HCEC 1CT (cell line): ENCODE measurements at places on chromosomes 4 and X.
A peak's percentile ranks its signal among the peaks of the same experiment; 100 is the strongest.

- DNase-seq, result no peak
These were observed 181.4 kb upstream of the HCCS start for GRCh38 chrX:10929747-10930146.

GRCh38 chrX:147565237-147565636 lies 346.5 kb upstream of the FMR1 start:
- DNase-seq, result peak; percentile 54

- no peak for DNase-seq
These were observed 241.2 kb downstream of the BCOR start for GRCh38 chrX:39856472-39857121.

DNA sequence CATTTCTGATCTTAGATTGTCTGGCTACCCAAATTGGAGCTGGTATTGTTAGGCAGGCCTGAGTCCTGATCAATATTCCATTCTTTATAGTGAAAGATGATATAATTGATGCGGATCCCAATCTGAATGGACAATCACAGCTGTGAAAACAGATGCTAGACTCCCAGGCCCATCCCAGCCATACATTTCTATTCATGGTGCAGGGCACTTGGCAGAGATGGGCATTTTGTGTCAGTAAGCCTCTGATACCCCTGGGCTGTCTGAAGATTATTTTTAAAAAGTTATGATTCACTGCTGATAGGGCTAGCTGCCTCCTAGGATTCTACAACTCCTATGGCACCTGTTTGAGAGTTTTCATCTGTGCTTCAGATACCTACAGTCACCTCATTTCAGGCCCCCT lies 61.2 kb upstream of the TSPAN7 start:
- no peak for DNase-seq

DNA sequence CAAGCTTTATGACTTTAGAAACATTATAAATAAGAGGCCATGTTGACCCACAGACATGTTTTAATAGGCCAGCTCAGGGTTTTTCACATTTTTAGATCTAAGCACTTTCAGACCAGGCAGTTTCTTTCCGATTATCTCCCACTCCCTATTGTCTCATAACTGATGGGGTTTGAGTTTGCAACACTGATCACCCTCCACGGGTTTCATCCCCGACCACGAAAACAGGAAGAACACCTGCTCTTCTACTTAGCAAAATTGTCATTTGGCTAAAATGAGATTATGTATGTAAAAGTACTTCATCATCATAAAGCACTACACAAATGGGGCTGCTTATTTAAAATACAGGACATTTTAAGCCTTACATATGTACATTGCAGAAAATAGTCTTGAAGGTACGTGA lies 407.9 kb downstream of the HNRNPD start:
- DNase-seq, result no peak

DNA sequence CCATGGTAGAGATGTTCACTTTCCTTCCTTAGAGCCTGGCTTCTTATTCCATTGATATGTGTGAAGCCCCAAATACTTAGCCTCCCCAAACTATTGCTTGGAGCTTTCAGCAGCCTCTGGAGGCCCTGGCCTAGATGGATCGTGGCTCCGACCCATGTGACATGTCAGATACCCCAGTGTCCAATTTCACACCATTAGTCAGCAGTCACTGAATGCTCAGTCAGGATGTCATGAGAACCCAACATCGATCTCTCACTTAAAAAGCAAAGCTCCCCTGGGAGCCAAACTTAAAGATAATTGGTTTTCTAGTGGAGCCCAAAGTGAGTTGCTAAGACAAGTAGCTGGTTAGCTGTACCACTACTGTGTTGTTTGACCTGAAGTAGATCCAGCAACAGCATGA lies 41.6 kb upstream of the IGSF1 start:
- DNase-seq, result no peak

- no peak for DNase-seq
These were observed 19.3 kb downstream of the CCDC158 start for GRCh38 chr4:76401654-76402053.

DNA sequence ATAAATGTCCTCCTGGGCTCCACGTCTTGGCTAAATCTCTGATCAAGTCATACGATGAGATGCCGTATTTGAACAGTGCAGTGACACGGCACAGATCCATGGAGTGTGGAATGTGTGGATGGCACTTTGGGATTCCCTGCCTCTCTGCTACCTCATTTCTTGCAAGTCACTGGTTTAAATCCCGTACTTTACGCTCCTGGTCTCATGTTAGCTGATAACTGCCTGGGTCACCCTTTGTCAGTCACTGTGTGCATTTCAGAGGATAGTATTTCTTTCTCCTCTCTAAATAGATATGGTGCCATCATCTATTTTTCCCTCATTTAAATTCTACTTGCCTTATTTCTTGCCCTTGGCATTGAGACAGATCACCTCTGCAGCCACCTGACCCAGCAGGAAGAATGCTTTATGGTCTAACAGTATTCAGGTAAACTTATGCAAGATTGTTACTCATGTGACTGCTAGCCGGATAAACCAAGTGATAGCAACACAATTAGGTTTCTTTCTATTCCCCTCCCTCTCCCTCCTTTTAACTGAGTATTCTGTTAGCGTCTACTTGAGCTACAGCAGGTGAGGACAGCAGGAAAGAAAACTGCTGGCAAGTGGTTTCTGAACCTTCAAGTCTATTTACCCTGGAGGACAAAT lies 2.8 kb downstream of the EGF start:
- DNase-seq, result no peak

GRCh38 chrX:130994671-130995070 lies 63.5 kb upstream of the ARHGAP36 start:
- DNase-seq, result no peak

DNA sequence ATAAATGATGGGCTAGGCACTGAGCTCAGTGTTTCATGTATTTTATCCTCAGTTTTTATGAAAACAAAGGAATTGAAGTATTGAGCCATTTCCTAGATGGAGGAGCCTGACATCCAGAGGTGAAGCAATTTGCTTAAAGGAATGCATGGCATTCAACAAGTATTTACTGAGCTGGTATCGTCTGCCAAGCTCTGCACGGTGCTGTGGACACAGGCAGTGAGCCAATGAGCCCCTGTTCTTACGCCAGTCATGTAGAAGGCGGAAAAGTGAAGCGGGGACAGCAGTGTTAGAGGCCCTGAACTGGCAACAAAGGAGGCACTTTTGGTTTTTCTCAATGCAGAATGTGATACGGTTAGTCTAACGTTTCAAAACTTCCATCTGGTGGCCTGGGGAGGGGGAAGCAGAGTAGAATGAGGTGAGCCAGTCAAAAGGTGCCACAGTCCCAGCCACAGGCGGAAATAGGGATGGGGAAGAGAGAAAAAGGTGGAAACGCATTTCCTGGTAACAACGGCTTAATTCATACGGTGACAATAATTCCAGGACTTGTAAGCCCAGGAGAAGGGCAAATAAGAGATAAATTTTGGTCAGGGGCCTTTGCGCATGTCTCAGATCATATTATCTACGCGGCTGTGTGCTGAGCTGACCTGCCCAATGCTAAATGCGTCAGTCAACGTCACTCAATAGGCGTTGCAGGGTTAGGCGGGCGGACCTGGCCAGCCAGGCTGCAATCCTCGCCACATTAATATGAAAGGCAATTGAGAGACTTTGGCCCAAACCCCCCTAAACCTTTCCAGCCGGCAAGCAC lies 133.9 kb downstream of the AFAP1 start:
- peak; percentile 56 for DNase-seq

- DNase-seq, result no peak
These were observed 640.1 kb downstream of the ARAP2 start for GRCh38 chr4:35604252-35604651.

DNA sequence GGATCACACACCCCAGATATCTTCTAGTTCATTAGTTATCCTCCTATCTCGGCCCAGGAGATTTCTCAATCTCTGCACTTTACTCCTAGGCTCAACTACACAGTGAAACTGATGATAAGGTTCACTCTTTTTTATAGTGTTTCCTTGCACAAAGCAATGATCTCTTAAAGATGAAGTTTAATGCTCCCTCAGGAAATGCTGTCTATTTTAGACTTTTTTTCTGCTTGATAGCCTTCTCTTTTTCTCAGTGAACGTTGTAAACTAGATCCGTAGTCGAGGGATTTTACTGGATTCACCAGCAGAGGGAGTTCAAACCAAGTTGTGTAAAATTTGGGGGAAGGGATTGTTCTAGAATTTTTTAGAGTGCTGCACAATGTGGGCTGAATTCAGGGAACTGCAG lies 269.6 kb downstream of the GBA3 start:
- DNase-seq, result no peak

DNA sequence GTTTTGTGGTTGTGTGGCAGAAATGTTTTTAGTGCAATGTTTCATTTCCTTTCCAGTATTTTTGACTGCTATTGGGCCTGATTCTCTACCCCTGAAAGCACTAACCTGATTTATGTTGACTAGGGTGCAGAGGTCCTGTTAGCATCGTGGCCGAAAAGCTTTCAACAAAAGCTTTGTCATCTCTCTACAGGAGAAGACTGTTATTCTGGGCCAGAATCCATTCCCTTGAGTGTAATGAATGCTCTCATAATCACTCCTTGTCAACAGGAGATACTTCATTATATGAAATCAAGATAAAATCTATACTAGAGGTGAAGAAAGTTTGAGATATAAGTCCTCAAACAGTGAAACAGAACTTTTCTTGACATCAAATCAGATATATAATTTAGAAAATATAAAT lies 195.5 kb downstream of the ZNF330 start:
- no peak for DNase-seq

GRCh38 chr4:146398404-146398803 lies 123.3 kb downstream of the SLC10A7 start:
- DNase-seq, result no peak

DNA sequence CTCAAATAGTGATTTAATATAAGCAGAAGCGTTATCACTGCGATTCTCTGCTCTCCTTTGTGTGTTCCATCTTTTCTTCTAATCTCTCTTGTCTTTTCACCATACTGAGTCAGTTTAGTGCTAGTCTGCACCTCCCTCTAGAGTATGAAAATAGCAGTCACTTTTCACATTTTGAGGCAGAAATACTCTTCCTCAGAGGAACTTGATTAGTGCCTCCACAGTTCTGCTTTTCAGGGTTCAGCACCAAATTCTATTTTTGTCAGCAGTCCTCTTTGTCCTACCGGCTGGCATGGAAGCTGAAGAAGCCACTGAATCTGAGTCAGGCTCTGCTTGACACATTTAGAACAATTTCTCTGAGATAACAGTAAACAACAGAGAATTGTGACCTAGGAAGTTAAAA lies 49.7 kb upstream of the ANKRD17 start:
- DNase-seq, result peak; percentile 49

- no peak for DNase-seq
These were observed 22.2 kb downstream of the APBB2 start for GRCh38 chr4:41192136-41192535.

- DNase-seq, result no peak
These were observed 143.8 kb downstream of the FANCB start for GRCh38 chrX:14729058-14729457.
